Stimulated activated CD8-positive, alpha-beta memory T cell treated with anti-CD3 and anti-CD28 coated beads, Interleukin-4, amount 100 ng/mL, for 24 hours (primary cell): ENCODE measurements at places on chromosomes 3 and 15.

GRCh38 chr3:153159771-153160397 lies 2.1 kb upstream of the RAP2B start:
- DNase-seq: no peak

DNA sequence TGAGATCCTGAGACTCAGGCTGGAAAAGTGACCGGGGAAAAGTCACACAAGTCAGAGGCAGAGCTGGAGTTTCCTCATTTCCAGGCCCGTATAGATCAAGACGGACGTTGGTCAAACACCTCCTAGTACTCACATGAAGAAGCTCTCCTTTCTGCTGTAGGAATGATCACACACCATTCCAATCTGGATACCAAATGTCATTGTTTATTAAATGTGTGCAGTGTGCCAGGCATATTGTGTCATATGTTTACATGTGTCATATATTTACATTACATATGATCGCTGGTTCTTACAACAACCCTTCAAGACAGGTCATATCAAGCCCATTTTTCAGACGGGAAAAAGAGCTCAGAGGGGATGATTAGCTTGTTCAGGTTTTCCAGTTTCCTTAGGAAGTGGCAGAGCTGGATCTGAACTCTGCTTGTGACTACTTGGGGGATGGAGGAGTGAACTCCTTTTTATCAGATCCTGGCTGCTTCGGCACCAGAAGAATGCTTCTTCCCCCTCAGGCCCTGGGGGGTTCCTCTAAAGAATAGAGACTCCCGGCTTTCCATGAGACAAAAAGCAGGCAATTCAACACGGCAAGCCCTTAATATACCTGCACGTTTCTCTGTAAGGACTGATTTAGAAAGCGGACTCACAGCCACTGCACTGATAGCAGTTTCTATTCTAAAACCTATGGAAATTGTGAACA lies 41.9 kb downstream of the FAM43A start:
- no peak for DNase-seq

- DNase-seq: no peak
Measured at GRCh38 chr15:57462381-57462780, 86.1 kb downstream of the CGNL1 start.

DNA sequence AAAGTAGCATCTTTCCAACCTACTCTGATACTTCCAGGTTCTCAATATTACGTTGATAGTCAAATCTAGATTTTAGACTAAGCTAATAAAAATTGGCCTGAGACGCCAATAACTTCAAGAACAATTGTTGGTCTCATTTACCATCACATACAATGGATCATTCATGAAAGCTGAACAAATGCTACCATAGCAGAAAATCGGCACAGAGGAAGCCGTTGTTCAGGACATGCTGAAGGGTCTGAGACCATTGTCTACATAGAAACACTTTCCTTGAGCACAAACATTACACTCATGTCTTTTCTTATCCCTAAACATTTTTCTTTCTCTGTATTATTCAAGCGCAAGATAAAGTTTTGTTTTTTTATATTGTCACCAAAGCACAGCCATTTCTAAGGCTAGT lies 37.2 kb upstream of the FHIT start:
- no peak for DNase-seq

DNA sequence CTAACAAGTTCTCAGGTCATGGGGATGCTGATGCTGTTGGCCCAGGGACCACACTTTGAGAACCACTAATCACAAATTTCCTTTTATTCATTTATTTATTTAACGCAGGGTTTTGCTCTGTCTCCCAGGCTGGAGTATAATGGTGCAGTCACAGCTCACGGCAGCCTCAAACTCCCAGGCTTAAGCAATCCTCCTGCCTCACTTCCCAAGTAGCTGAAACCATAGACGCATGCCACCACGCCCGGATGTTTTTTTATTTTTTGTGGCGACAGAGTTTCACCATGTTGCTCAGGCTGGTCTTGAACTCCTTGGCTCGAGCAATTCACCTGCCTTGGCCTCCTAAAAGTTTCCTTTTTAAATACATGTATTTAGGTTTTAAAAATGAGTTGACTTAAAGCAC lies 20.7 kb upstream of the ISLR2 start:
- no peak for DNase-seq

GRCh38 chr3:55691141-55691540 lies 204.0 kb upstream of the WNT5A start:
- no peak for DNase-seq

- DNase-seq: no peak
Measured at GRCh38 chr3:142641504-142641903, 45.3 kb downstream of the PLS1 start.

- no peak for DNase-seq
Measured at GRCh38 chr3:148221303-148221702, 476.4 kb upstream of the AGTR1 start.

DNA sequence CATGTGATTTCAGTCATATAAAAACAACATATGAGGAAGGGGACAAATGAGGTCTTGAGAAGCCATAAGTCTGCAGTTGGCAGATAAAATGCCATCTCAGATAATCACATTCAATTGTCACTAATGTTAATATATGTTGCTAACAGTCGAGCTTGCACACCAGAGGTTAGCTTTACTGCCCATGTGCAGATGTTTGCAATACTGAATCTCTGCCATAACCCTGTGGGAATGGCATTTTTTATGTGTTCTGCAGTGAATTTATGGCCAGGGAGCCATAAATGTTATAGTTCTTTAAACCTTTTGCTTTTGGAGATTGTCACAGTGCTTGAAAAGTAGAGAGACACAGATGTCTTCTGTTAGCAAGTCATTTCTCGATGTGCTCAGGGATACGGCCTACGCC lies 141.5 kb downstream of the RORA start:
- DNase-seq: no peak

DNA sequence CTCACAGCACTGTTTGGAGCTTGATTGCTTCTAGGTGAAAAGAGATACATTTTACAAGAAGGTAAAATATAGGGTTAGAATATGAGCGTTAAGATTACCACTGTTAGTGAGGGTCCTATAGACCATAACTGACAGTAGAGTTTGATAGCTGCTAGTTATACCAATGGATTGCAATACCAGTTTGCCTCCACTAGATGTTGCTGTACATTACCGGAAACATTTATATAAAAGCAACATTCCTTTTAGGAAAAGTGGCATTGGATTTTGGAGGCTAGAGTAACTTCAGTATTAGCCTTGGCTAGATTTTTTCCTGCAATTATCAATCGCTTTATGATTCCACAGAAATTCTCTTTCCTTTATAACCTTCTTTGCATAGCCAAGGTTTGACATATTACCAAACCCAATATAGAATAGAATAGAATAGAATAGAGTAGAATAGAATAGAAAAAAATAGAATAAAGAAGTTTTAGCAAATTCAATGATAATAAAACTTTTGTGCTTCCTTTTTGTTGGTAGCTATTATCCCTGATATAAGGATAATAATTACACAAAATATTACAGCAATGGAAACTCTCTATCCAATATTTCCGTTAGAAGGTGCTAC lies 1093.6 kb upstream of the ALCAM start:
- DNase-seq: no peak
